ENCODE measurements at places on chromosomes 5 and 9.

- DNase-seq, result no peak
These were observed 185.0 kb upstream of the PRLR start for GRCh38 chr5:35415309-35415708.

GRCh38 chr9:95333426-95333825 lies 15.9 kb upstream of the FANCC start:
- no peak for DNase-seq

DNA sequence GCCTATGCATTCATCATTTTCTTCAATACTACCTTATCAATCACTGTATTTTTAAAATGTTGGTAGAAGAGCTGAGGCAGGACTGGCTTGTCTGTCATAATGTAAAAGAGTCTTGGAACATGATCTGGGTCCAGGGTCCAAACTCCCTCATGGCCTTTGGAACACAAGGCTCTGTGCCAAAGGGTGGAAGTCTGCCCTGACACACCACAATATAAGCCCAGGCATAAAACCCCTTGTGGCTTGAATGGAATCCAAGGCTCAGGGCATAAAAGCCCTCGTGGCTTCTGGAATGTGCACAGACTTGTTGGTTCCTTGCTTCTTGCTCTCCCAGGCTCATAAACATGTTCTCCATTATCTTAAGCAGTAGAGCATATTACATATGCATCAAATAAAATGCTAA lies 48.0 kb downstream of the GABRB2 start:
- DNase-seq, result no peak

- no peak for DNase-seq
These were observed 103.2 kb downstream of the DPYSL3 start for GRCh38 chr5:147406636-147407035.

DNA sequence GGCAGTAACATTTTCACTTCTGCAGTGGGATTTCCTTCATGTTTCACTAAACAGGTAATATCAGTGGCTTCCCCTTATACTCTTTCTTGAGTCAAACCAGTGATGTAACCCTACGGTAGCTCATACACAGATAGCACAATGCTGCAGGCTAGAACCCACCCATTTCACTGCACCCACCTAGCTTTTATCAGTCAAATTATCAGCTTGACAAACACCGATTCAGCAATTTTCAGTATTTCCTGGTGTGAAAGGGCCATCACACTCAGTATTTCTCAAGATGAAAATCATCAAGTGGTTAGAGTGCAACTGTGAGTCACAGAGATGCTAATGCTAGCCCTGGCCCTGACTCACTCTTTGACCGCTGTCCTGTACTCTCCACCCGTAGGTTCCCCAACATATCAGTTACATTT lies 242.3 kb upstream of the PTGER4 start:
- DNase-seq, result no peak

DNA sequence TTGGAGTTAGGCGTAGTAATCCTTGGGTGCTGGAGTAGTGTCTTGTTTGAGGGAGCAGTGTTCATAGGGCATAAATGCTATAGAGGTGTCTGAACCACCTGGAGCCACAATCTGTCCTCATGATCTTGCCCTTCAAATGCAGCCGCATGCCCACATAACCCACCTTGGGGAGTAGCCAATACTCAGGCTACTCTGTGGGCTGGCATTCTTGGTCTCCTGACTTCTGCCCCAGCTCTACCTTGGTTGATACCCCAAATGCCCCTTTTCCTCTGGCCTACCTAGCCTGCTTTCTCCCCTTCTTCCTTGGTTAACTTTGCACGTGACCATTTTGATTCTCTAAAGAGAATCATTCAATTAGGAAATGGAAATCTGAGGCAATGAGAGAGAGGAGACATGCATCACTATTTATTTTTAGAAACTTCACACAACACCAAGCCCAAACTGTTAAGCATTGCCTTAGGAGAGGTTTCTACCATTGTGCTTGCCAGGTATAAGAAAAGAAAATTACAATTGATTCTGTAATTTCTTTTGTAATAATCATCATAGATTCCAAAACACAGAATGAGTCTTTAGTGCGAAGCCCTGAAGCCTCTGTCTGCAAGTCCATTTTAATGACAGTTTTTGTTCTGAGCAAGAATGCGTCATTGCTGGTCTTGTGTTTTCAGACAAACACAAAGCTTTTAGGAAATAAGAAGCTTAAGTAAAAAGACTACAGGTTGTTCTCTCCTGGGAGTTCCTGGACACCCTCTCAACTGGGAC lies 135.2 kb downstream of the C9orf152 start:
- DNase-seq, result no peak

DNA sequence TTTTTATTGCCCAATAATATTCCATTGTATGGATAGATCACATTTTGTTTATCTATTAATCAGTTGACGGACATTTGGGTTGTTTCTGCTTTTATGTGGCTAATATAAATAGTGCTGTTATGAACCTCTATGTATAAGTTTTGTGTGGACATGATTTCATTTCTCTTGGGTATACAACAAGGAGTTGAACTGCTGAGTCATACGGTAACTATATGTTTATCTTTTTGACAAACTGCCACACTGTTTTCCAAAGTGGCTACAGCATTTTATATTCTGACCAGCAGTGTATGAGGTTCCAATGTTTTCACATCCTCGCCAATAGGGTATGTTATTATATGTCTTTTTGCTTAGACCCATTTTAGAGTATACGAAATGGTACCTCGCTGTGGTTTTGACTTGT lies 264.3 kb downstream of the RFX3 start:
- no peak for DNase-seq

GRCh38 chr5:138722544-138723177 lies 30.6 kb upstream of the CTNNA1 start:
- DNase-seq, result no peak

- no peak for DNase-seq
These were observed 117.9 kb downstream of the GADD45G start for GRCh38 chr9:89722712-89723111.

- DNase-seq, result no peak
These were observed 399.4 kb downstream of the CTNND2 start for GRCh38 chr5:11504886-11505193.

DNA sequence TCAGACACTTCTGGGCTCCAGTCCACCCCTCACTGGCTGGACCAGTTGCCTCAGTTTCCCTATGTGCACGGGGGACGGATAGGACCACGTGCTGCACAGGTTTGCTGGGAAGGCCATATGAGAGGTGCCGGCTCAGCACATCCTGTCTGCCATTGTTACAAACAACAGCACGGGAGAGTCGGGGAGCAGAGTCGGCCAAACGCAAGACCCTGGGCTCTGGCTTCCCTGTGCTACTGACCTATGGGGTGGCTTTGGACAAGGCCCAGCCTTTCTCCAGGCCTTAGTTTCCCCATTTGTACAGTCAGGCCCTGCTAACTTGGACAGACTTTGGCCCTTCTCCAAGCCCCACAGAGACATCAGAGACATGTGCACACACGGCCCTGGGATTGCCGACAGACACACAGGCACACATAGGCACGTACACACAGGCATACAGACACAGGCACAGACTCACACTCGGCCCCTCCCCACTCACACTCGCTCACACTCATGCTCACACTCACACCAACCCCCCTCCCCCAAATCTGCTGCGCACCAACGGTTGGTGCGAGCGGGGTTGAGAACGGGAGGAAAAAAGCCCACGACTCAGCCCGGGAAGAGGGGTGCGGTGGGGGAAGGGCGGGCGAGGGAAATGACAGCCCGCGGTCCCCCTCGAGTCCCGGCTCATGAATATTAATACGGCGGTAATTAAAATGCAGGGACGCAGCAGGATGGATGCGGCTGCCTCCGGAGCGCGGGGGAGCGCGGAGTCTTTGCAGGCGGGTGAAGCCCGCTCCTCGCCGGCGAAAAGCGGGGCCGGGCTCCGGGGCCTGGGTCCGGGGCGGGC lies 133.0 kb downstream of the C9orf50 start:
- DNase-seq, result no peak

- DNase-seq, result no peak
These were observed 376.2 kb upstream of the GRAMD2B start for GRCh38 chr5:126046846-126047571.

GRCh38 chr5:123610665-123611405 lies 98.9 kb downstream of the CSNK1G3 start:
- DNase-seq, result no peak

DNA sequence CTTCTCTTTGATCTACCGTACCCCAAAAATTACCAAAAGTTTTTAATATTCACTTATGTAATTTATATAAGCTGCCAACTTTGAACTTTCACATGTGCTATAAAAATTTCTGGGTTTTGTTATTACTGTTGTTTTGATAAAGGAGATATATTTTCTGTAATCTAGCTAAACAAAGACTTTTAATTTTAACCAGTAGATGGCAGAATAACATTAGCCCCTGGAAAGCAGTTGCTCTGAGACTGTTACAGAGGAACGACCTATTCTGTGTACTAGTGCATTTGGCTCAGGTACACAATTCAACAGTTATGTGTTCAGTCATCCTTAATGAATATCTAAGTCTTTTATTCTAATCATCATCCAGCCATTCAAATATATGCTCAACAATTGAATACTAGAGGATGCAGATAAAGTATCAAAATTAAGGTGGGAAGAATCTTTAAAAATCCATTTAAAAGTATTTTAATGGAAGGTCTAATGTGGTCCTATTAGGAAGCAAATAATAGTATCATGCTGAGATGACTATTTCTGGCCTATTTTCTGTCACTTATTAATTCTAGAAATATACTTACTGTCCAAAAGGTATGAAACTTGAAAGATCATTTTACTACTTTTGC lies 8.6 kb downstream of the KLHL9 start:
- no peak for DNase-seq

DNA sequence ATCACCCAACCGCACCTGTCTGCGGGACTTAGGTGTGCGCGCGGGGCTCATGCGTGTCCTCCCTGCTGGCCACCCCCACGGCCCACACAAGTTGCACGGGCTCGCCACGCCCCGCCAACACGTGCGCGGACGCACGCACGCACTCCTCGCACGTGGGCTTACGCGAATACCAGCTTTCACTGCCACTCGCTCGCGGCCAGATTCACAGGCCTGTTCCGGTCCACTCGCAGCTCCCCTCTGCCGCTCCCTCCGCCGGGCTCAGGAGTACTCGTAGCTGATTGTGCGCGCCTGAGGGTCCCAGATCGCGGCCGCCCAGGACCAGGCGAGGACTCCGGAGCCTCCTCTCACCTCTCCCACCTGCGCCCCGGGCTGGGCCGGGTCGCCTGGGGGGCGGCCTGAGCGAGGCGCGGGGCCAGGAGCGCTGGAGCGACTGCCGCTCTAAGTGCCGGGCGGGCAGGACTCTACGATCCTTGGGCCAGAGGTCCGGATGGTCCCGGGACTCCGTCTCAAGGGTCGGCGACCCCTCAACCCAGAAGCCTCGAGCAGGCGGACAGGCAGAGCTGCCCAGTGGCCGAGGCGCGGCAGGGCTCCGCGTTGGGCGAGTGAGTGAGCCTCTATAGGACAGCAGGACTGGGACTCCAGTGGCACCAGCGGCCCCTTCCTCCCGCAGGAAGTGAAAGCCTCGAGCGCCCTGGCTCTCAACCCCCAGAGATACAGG lies 3.4 kb downstream of the PCDHGC5 start:
- no peak for DNase-seq

GRCh38 chr5:168064933-168065622 lies 226.4 kb upstream of the WWC1 start:
- no peak for DNase-seq

GRCh38 chr9:124343533-124344290 lies 71.5 kb downstream of the PSMB7 start:
- DNase-seq, result no peak

GRCh38 chr9:101510459-101510858 lies 23.2 kb upstream of the RNF20 start:
- DNase-seq, result no peak

DNA sequence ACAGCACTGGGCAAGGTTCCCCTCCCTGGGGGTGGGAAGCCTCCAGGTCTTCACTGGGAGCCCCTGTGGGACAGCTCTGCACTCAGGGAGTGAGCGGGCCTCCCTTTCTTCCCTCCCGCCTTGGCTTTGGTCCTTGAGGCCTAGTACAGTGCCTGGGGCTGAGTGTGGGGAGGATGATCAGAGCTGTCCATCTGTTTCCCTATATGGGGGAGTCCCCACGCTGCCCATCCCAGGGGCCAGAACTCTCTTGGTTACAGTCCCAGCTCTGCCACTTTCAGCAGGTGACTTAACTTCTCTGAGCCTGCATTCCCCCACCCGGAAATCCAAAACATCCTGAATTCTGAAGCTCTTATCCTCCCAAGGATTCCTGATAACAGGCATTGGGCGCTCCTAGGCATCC lies 42.6 kb downstream of the DAB2IP start:
- no peak for DNase-seq

DNA sequence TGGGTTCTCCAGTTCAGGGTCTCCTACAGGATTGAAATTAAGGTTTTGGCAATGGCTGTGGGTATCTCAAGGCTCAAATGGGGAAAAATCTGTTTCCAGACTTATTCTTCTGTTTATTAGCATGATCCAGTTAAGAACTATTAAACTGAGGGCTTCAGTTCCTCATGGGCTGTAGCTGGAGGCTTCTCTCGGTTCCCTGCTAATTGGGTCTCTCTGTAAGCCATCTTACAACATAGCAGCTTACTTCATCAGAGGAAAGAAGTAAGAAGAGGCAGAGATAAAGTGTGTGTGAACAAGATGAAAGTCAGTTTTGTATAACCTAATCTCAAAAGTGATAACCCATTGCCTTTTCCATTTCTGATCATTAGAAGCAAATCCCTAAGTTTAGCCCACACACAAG lies 391.9 kb downstream of the PSAT1 start:
- DNase-seq, result no peak

- no peak for DNase-seq
These were observed 13.6 kb downstream of the PLEKHG4B start for GRCh38 chr5:105504-106070.

GRCh38 chr5:109852371-109853155 lies 162.8 kb downstream of the MAN2A1 start:
- DNase-seq, result no peak

GRCh38 chr5:82031220-82032119 lies 59.6 kb downstream of the ATG10 start:
- DNase-seq, result no peak

All from activated CD4-positive, CD25-positive, alpha-beta regulatory T cell treated with anti-CD3 and anti-CD28 coated beads, Interleukin-2, amount 50 U/mL, for 16 hours (primary cell).